ENCODE measurements at places on chromosomes 7 and 10.

- DNase-seq, result no peak
Observed at GRCh38 chr10:117539361-117539773, 3.2 kb upstream of the EMX2 start.

DNA sequence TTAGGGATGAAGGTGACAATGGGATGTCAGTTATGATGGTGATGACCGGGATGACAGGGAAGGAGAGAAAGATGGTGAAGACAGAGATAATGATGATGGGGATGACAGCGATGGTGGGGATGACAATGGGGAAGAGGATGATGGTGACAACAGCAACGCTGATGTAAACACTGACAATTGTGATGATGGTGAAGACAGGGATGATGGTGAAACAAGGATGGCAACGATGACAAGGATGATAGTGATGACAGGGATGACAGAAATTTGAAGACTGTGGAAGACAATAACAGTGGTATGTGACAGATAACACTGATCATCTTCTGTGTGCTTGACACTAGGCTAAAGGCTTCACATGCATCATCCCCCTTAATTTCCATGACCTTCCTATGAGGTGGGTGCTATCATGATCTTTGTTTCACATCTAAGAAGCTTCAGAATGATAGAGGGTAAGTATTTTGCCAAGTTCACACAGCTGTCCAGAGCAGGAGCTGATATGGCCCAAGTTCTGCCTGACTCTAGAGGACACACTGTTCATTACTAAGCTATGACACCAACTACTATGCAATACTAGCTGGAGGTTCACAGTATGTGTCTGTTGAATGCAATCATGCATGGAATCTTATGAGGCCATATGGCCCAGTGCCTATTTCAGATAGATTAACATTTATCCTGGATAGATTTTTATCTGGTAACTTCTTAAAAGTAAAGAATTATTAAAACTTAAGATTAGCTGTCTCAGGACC is 105.6 kb downstream of the RNLS start:
- no peak for DNase-seq

GRCh38 chr10:112303528-112303927 is 20.3 kb downstream of the TECTB start:
- no peak for DNase-seq

DNA sequence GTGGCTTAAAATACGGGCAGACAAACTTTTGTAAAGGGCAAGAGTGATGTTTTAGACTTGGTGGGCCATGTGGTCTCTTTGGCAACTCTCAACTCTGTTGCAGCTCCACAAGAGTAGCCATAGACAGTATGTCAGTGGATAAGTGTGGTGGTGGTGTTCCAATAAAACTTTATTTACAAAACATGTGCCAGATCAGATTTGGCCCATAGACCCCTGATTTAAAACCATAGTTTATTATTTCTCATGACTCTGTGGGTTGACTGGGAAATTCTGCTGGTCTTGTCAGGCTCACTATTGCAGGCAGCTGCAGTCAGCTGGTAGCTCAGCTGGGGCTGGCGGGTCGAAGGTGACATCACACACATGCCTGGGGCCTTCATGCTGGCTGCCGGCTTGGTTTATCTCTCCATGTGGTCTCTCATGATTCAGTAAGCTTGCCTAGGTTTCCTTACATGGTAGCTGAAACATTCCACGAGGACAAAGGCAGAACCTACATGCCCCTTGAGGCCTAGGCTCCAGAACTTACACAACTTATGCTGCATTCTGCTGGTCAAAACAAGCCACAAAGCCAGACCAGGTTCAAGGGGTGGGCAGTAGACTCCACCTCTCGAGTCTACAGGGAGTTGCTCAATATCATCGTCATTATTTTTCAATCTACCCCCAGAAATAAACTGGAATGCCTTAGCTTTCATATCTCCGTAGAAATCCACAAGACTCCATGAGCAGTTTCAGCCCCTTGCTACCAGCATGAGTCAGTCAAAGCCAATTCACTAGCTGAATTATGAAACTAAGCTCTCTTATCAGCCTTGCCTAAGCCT is 245.7 kb downstream of the WDR11 start:
- no peak for DNase-seq

- DNase-seq, result no peak
Observed at GRCh38 chr7:88457320-88457719, 150.6 kb upstream of the STEAP4 start.

- no peak for DNase-seq
Observed at GRCh38 chr10:94180576-94180975, 182.2 kb downstream of the NOC3L start.

DNA sequence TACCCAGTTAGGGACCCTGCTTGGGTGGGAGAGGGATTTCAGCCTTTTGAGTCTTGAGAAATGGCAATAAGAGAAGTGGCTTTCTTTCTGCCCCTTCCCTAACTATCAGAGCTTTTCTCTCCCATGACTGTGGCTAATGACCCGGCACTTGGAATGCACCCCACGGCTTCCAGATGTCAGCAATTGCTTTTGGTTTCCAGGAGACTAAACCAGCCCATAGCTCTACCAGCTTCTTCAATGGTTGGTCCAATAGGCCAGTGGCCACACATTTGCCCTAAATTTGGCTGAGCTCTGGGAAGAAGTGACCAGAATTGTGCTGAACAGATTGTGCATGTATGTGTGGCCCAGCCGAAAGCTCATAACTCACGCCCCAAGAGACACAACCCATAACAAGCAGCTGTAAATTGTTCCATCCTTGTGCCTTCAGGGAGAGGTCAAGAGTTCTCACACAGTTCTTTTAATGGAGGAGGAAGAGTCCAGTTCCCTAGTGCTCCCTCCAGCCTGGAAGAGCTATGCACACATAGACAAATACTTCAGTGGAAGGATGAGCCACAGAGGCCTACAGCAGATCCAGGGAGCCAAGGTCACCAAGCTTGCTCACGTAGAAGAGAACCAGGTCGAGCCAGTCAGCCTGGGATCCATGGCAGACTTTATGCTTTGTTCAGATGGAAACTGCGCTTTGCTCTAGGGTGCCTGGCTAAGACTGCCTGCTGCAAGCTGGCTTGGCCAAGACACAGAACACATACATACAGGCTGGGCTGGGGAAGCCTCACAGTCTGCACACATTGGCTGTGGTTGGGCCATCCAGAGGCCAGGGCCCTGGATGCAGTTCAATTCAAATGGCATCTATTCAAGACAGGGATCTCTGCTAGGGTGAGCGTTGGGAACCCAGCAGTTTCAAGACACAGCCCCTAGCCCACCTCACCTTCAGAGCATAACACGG is 131.8 kb upstream of the HABP2 start:
- no peak for DNase-seq

DNA sequence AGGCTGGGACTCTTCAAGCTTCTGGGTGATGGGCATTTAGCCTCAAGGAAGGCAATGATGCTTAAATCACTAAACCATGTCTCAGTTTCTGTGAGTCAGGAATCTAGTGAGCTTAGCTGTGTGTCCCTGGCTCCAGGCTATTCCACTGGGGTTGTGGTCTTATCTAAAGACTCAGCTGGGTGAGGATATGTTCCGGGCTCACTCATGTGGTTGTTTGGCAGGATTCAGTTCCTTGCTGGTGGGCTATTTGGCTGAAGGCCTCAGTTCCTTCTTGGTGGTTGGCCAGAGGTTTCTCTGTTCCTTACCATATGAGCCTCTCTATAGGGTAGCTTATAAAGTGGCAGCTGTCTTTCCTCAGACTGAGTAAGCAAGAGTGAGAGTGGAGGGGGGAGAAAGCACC is 12.0 kb downstream of the EVX1 start:
- DNase-seq, result no peak

DNA sequence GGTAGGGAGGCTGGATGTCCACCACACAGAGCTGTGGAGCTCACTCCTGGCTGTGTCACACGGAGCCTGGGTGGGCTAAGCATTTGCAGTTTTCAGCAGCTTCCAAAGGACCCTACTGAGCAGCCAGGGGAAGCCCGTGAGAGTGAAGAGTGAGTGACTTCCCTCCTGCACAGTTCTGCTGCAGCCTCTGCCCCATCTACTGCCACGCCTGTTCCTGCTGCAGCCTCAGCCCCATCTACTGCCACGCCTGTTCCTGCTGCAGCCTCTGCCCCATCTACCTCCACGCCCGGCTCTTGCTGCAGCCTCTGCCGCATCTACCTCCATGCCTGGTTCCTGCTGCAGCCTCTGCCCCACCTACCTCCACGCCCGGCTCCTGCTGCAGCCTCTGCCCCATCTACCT is 12.2 kb downstream of the ADAM8 start:
- DNase-seq, result no peak

DNA sequence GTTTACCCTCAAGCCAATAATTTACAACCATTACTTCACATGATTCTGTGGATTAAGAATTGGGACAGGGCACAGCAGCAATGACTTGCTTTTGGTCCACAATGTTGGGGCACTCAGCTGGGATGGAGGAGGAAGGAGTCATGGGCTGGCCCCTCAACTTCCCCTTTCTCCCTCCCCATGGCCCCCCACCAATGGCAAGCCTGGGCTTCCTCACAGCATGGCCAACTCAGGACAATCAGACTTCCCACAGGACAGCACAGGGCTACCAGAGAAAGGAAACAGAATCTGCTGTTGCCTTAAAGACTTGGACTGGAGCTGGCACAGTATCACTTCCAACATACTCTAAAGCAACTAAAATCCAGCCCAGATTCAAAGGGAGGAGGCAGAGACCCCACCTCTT is 160.7 kb downstream of the PTPN20 start:
- no peak for DNase-seq

Data from left renal pelvis (tissue), 4 donors.